ENCODE measurements at places on chromosomes 3 and 15.

DNA sequence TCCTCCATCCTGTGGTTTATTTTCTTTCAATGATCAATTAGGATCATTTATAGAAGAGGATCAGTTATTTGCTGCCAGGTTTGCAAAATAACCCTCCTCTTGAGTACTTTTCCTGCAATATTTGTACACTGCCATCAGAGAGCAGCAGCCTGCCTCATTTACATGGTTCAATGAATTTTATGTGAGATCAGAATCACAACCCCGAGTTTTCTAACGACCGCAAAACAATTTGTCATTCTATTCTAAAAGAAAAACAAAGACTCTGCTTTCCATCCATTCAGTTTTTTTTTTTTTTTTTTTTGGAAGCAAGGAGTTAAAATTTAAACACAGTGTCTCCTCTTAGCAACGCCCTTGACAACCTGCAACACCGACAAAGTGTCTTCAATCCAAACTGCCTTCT is 146.9 kb downstream of the RAB11A start:
- no peak for DNase-seq
- no peak overlapping the region for H3K27ac ChIP-seq
- no peaks in the 10 kb centered on the region for H3K36me3 ChIP-seq
- no peaks in the 10 kb centered on the region for H3K4me1 ChIP-seq

DNA sequence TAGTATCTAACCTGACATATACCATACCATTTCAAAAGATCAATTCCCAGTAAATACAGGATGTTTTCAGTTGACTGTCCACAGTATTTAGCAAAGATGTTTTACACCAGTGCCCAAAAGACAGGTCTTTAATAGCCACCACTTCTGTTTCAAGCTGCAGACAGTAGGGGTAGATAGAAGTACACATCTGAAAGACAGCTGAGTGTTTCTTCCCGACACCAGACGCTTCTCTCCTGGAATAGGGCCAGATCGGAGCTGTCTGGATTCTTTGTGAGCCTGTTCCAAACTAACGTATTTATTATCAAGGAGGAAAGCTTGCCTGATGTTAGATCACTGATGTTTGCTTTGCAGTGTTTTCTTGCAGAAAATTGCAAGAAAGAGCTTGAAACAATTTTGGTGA is 136.1 kb upstream of the RBMS3 start:
- H3K4me1 ChIP-seq, result no peaks in the 10 kb centered on the region
- no peak overlapping the region for H3K4me3 ChIP-seq
- DNase-seq, result peak; percentile 8
- no peak overlapping the region for H3K27ac ChIP-seq

GRCh38 chr3:138019281-138020069 is 9.5 kb downstream of the CLDN18 start:
- no peaks in the 10 kb centered on the region for H3K4me1 ChIP-seq
- H3K4me3 ChIP-seq, result no peak overlapping the region
- no peak overlapping the region for H3K27ac ChIP-seq
- H3K36me3 ChIP-seq, result no peaks in the 10 kb centered on the region
- no peak for DNase-seq
- H3K27me3 ChIP-seq, result no peaks in the 10 kb centered on the region

GRCh38 chr3:167666563-167666962 is 12.8 kb upstream of the WDR49 start:
- no peak overlapping the region for H3K27ac ChIP-seq
- no peak for DNase-seq
- H3K4me3 ChIP-seq, result no peak overlapping the region
- no peaks in the 10 kb centered on the region for H3K27me3 ChIP-seq
- H3K36me3 ChIP-seq, result no peaks in the 10 kb centered on the region
